ENCODE measurements at places on chromosomes 3 and 15. TPM values are rescaled to one million over a fixed set of nuclear protein-coding genes. Genes with fewer than 3 reads are reported as not detected.

DNA sequence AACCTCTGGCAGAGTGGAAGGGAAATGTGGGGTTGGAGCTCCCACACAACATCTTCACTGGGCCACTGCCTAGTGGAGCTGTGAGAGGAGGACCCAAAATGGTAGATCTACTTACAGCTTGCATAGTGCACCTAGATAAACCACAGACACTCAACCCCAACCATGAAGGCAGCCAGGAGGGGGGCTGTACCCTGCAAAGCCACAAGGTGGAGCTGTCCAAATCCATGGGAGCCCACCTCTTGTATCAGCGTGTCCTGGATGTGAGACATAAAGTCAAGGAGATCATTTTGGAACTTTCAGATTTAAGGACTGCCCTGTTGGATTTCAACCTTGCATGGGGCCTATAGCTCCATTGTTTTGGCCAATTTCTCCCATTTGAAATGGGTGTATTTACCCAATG, 20.9 kb downstream of the TP63 start:
- no peaks in the 10 kb centered on the region for H3K4me1 ChIP-seq
- no peak overlapping the region for H3K4me3 ChIP-seq
- no peaks in the 10 kb centered on the region for H3K27me3 ChIP-seq
- peaks cover 3% of the 10 kb centered on the region for H3K36me3 ChIP-seq
- no peak overlapping the region for H3K27ac ChIP-seq

GRCh38 chr15:34271493-34271892, 46.7 kb downstream of the EMC4 start:
- no peaks in the 10 kb centered on the region for H3K27me3 ChIP-seq
- H3K27ac ChIP-seq, result no peak overlapping the region
- DNase-seq, result no peak
- peaks cover 27% of the 10 kb centered on the region for H3K36me3 ChIP-seq
- no peaks in the 10 kb centered on the region for H3K4me1 ChIP-seq

GRCh38 chr3:167754049-167754448, 18.5 kb downstream of the SERPINI1 start:
- no peaks in the 10 kb centered on the region for H3K27me3 ChIP-seq
- no peaks in the 10 kb centered on the region for H3K36me3 ChIP-seq
- H3K4me3 ChIP-seq, result no peak overlapping the region

DNA sequence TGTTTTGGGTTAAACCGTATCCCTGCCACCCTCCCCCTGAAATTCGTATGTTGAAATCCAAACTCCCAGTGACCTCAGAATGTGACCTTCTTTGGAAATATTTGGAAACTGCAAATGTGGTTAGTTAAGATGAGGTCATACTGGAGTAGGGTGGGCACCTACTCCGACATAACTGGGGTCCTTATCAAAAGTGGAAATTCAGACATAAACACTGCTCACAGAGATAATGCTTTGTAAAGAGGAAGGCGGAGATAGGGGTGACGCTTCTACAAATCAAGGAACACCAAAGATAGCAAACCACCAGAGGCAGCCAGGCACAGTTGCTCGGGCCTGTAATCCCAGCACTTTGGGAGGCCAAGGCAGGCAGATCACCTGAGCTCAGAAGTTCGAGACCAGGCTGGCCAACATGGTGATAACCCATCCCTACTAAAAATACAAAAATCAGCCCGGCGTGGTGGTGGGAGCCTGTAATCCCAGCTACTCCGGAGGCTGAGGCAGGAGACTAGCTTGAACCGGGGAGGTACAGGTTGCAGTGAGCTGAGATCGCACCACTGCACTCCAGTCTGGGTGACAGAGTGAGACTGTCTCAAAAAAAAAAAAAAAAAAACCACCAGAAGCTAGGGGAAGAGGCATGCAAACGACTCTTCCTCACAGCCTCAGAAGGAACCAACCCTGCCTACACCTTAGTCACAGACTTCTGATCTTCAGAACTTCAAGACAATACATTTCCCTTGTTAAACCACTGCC, 51.1 kb upstream of the CHD2 start:
- H3K36me3 ChIP-seq, result peaks cover 5% of the 10 kb centered on the region
- no peaks in the 10 kb centered on the region for H3K27me3 ChIP-seq
- H3K27ac ChIP-seq, result peak overlapping the region; percentile 39
- peaks cover 31% of the 10 kb centered on the region for H3K4me1 ChIP-seq
- no peak overlapping the region for H3K4me3 ChIP-seq
- no peak for DNase-seq

DNA sequence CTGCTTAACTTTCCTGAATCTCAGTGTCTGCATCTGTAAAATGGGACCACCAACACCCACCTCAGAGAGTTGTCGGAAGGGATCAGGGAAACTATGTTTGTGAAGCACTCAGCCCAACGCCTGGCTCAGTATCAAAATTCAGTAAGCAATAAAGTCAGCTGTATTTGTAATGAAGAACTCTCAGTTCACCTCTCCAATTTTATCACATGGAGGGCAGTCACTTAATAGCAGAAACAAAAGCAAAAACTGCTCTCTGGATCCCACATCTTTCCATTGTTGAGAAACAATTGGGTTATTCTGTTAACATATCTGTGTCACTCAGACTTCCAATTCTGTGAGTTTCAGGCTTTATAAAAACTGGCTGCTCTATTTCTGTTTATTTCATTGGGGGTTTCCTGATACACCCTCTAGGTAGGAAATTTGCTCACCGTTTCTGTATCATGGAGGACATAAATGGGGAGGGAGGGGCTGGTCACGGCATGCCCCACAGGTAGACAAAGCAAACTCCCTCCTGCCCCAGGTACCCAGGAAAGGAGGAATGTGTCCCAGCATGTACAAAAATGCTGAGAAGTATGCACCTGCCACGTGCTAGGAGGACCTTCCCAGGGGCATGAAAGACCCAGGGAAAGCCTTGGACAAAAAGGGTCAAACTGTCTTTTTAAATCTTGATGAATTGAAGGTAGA, 81.4 kb upstream of the LMOD3 start:
- DNase-seq, result no peak
- H3K4me3 ChIP-seq, result peak overlapping the region; percentile 58
- H3K36me3 ChIP-seq, result peaks cover 13% of the 10 kb centered on the region
- H3K27me3 ChIP-seq, result no peaks in the 10 kb centered on the region
- H3K27ac ChIP-seq, result peak overlapping the region; percentile 94
- H3K4me1 ChIP-seq, result peaks cover 72% of the 10 kb centered on the region

Gene SLC35A5
- total RNA-seq, result 17.4 TPM

Gene FOXB1
- total RNA-seq, result 2.8 TPM

Gene GRAMD2A
- total RNA-seq, result not detected

GRCh38 chr15:88225461-88225860, 31.1 kb downstream of the NTRK3 start:
- no peaks in the 10 kb centered on the region for H3K4me1 ChIP-seq
- no peak overlapping the region for H3K27ac ChIP-seq
- H3K27me3 ChIP-seq, result peaks cover 3% of the 10 kb centered on the region
- no peaks in the 10 kb centered on the region for H3K36me3 ChIP-seq
- no peak overlapping the region for H3K4me3 ChIP-seq

DNA sequence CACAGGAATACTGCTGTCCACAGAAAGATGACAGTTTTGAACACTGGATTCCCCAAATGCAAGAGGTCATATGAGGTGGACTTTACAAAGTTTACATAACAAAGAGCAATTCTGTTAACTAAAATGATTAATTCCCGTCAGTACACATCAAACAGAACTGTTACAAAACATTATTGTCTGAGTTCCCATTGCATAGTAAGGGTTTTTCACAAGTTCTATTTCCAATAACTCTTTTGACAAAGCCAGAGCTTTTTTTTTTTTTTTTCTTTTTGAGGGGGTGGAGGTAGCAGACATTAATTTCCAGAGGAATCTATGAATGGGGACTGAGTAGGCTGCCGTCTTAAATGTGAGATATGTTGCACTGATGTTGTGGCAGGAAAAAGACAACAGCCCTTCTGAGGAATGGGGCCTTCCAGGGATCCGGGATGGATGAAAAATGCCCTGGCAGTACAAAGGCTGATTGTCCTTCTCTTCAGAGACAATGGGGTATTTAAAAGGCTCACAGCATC, 178.1 kb upstream of the KBTBD8 start:
- peaks cover 18% of the 10 kb centered on the region for H3K27me3 ChIP-seq
- H3K36me3 ChIP-seq, result no peaks in the 10 kb centered on the region
- H3K4me1 ChIP-seq, result no peaks in the 10 kb centered on the region
- H3K4me3 ChIP-seq, result no peak overlapping the region
- DNase-seq, result no peak

GRCh38 chr3:41346698-41347270, 147.5 kb downstream of the CTNNB1 start:
- no peak overlapping the region for H3K27ac ChIP-seq
- H3K27me3 ChIP-seq, result no peaks in the 10 kb centered on the region
- H3K4me3 ChIP-seq, result no peak overlapping the region
- H3K4me1 ChIP-seq, result no peaks in the 10 kb centered on the region
- no peak for DNase-seq

Gene NUP210
- total RNA-seq, result 236 TPM

Gene LMAN1L
- not detected for total RNA-seq

- H3K36me3 ChIP-seq, result no peaks in the 10 kb centered on the region
- H3K27ac ChIP-seq, result no peak overlapping the region
- no peaks in the 10 kb centered on the region for H3K4me1 ChIP-seq
- H3K4me3 ChIP-seq, result no peak overlapping the region
- peaks cover 22% of the 10 kb centered on the region for H3K27me3 ChIP-seq
- no peak for DNase-seq
Observed at GRCh38 chr15:99537344-99537743, 28.4 kb upstream of the MEF2A start.

DNA sequence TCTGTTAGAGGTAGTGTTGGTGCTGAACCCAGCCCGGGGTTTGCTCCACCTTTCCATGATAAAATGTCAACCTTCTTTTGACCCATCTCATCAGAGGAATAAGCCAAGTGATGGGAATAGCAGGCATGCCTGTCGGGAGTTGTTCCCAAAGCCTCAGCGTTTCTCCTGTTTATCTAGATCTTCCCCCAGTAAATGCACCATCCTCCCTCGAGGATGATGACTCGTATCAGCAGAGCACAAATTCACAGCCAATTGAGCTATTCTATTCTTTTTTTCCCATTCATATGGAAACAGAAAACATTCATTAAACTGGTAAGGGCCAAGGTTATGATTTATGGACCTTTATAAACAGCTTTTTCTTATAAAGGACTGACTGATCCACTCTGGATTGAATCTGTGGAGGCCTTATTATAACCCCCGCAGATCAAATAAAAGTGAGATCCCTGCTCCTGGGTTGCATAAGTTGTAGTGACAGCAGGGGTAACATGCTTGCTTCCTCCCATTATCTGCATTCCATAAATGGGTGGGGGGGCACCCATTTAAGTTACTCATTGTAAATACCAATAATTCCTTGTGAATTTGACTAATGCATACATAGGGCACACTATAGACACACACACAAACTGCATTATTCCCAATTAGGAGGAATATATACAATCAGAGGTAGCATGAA, 207.3 kb downstream of the PLCL2 start:
- H3K27ac ChIP-seq, result no peak overlapping the region
- H3K27me3 ChIP-seq, result no peaks in the 10 kb centered on the region
- no peak overlapping the region for H3K4me3 ChIP-seq
- peaks cover 25% of the 10 kb centered on the region for H3K36me3 ChIP-seq
- peaks cover 30% of the 10 kb centered on the region for H3K4me1 ChIP-seq

DNA sequence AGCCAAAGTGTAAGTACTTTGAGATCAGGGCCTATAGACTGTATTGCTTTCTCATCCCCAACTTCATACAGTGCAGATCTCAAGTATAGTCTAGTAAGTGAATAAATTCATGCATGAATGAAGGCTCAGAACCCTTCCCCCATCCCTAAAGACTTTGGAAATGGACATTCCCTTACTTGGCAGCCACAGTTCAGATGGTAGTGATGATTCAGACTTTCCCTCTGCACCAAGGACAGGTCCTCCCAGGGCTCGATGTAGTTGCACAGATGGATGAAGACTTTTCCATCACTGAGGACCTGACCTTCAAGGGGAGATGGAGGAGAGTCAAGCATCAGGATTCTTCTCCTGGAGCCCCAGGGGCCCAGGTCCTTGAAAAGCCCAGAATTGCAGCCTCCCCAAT, 4.6 kb downstream of the TIMP4 start:
- peaks cover 30% of the 10 kb centered on the region for H3K27me3 ChIP-seq
- H3K27ac ChIP-seq, result no peak overlapping the region
- no peaks in the 10 kb centered on the region for H3K36me3 ChIP-seq
- no peaks in the 10 kb centered on the region for H3K4me1 ChIP-seq
- DNase-seq, result no peak

- H3K27me3 ChIP-seq, result no peaks in the 10 kb centered on the region
- no peak overlapping the region for H3K27ac ChIP-seq
- DNase-seq, result no peak
- no peaks in the 10 kb centered on the region for H3K4me1 ChIP-seq
Observed at GRCh38 chr15:34079904-34080303, 21.8 kb downstream of the EMC7 start.

Gene GSK3B
- 35.9 TPM for total RNA-seq

Gene CHRM5
- not detected for total RNA-seq

Gene ARL6
- 4.5 TPM for total RNA-seq

- no peak for DNase-seq
- no peak overlapping the region for H3K4me3 ChIP-seq
- H3K27me3 ChIP-seq, result no peaks in the 10 kb centered on the region
Observed at GRCh38 chr3:54663501-54664011, 264.3 kb downstream of the LRTM1 start.

DNA sequence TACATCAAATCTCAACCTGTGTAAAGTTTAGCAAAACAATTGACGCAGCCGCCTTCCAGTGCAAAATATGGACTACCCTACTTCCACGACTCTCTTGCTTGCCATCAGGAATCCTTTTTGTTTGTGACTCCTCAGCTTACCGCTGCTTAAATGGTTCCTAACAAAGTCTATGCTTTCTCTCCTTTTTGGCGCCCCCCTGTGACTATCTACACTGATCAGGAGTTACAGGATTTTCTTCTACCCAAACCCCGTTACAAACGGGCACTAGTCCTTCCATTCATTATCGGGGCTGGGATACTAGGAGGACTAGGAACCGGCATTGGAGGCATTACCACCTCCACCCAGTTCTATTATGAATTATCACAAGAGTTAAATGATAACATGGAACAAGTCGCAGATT, 184.0 kb downstream of the IGSF11 start:
- DNase-seq, result no peak
- H3K27me3 ChIP-seq, result no peaks in the 10 kb centered on the region
- no peak overlapping the region for H3K4me3 ChIP-seq
- no peak overlapping the region for H3K27ac ChIP-seq
- H3K36me3 ChIP-seq, result peaks cover 12% of the 10 kb centered on the region
- peaks cover 10% of the 10 kb centered on the region for H3K4me1 ChIP-seq

Gene RTP3
- total RNA-seq, result not detected

- peaks cover 9% of the 10 kb centered on the region for H3K27me3 ChIP-seq
- no peak overlapping the region for H3K27ac ChIP-seq
- peak; percentile 84 for DNase-seq
- no peaks in the 10 kb centered on the region for H3K36me3 ChIP-seq
- peaks cover 13% of the 10 kb centered on the region for H3K4me1 ChIP-seq
Observed at GRCh38 chr15:78739996-78740903, 71.0 kb downstream of the ADAMTS7 start.

Gene TNNC1
- 2.6 TPM for total RNA-seq

- no peak for DNase-seq
- H3K4me1 ChIP-seq, result peaks cover 2% of the 10 kb centered on the region
- no peaks in the 10 kb centered on the region for H3K27me3 ChIP-seq
- H3K36me3 ChIP-seq, result peaks cover 6% of the 10 kb centered on the region
Observed at GRCh38 chr3:134197681-134198261, 52.9 kb downstream of the RYK start.

Measured in activated CD8-positive, alpha-beta memory T cell treated with anti-CD3 and anti-CD28 coated beads, Interleukin-2, amount 10 ng/mL, durations not matched to agents 7 days and 5 days (primary cell).